ENCODE measurements at places on chromosomes 11 and 22. TPM values are rescaled to one million over a fixed set of nuclear protein-coding genes. Genes with fewer than 3 reads are reported as not detected.

SHISA8 gene
- 0.20 TPM for total RNA-seq

OLFML1 gene
- total RNA-seq = not detected

ZNF214 gene
- 0.81 TPM for total RNA-seq

UBE2L3 gene
- 64.9 TPM for total RNA-seq

RPL3 gene
- total RNA-seq = 2,087 TPM

CASP4 gene
- total RNA-seq = 3.8 TPM

CCDC88B gene
- 7.6 TPM for total RNA-seq

RIBC2 gene
- 2.6 TPM for total RNA-seq

ESAM gene
- total RNA-seq = 10.4 TPM

OR52I1 gene
- not detected for total RNA-seq

UPK3A gene
- not detected for total RNA-seq

SRRD gene
- 25.6 TPM for total RNA-seq

OOSP4A gene
- not detected for total RNA-seq

SCGB1D2 gene
- total RNA-seq = 0.28 TPM

ARHGAP20 gene
- 0.02 TPM for total RNA-seq
